ENCODE measurements at places on chromosomes 11 and 22.

DNA sequence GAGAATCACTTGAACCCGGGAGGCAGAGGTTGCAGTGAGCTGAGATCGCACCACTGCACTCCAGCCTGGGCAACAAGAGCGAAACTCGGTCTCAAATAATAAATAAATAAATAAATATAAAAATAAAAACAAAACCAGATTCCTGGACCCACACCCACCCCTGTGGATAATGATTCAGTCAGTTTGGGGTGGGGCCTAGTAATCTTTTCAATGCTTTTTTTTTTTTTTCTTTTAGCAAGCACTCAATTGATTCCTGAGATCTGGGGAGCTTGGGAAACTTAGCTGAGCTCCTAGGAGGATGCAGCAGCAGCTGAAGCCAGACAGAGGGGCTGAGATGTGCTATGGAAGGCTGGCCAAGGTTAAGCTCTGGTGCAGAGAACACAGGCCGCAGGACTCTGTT is 4.6 kb upstream of the PC start:
- DNase-seq = no peak

GRCh38 chr11:113313601-113314000 is 782 bp upstream of the TTC12 start:
- no peak for DNase-seq

DNA sequence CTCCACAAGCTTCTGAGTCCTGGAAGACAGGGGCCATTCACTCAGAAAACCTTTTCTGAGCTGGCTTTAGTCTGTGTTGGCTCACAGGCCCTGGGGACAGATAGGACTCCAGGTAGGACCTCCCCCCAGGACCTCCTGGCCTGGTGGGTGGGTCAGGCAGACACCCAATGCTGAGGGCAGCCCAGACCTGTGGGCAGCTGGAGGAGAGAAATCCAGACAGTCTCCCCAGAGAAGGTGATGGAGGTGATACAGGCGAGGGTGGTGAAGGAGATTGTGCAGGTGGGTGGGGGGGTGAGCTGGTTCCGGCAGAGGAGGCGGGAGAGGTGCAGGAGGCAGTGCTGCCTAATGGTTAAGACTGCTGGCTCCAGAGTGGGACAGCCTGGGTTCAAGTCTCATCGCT is 15.6 kb downstream of the LRRC32 start:
- no peak for DNase-seq

DNA sequence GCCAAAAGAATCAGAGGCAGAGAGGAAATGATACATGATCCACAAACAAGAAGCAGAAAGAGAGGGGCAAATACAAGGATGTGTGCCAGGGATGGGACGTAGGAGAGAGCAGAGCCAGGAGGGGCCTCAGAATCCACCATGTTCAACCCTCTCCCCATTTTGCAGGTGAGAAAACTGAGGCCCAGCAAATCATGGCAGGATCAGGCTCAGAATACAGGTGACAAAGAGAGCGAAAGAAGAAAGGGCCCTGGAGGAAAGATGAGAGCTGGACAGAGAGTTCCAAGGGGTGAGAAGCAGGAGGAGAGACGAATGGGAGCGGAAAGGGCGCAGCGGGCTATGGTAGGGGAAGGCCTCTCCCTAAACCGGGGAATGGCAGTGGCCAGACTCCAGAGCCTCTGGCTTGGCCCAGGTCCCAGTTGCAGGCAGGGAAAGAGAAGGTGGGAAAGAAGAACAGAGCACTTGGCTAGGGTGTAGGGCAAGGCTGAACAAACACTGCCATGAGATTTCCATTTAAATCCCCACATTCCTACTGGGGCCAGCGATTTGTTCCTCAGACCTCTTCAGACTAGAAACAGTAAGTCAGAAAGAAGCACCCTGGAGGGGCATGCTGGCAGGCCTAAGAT is 44.4 kb upstream of the TSKU start:
- DNase-seq = no peak

GRCh38 chr11:58006940-58007339 is 16.7 kb upstream of the OR9Q1 start:
- no peak for DNase-seq

DNA sequence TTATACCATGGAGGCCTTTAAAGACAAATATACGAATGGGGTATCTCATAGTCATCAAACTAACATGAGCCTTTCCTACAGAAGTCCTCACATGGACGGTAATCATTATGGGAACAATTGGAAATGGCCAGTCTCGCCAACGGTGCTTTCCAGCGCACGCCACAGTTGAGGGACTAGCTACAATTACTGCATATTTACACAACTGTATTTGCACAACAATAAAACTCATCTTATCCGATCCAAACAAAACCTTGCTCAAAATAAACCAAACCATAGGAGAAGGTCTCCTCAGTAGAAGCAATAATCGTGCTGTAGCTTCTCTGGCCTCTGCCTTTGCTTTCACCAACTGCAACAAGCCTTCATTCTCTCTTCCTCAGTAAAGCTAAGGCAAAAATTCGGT is 5.9 kb downstream of the CADM1 start:
- no peak for DNase-seq

DNA sequence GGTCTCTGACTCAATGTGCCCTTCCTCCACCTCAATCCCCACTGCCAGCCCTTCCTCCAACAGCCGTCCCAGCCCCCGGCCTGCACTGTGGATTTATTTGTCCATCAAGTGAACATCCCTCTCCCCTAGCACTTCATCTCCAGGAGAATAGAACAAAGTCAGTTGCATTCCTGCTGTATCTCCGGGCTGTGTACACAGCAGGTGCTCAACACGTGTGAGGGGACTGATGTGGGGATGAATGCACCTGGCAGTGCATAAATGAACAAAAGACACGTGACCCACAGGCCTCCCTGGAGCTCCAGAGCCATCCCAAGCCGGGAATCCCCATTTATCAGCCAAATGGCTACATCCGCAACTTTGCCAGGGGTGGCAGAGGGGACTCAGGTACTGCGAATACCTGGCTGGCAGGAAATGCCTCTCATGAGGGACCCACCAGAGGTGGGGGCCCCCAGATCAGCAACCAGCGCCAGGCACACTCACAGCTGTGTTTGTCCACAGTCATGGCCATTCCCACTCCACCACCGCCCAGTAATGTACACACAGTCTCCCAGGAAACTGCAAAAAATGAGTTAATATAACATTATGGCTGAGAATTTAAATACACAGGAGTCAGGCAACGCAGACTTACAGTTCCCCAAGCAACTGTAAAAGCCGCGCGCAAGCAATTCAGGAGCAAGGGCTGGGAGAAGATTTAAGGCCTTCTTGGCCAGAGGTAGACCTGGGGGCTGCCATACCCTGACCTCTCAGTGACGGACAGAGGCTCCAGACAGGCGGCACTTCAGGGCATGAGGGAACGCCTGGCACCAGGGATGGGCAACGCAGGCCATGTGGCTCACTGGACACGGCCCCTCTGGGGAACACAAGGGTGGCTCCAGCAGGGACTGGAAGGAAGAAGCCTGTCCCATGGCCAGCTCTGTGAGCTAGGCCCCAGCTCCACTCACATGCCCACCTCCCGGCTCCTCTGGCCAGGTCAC is 50.3 kb upstream of the TCF20 start:
- DNase-seq = no peak

- DNase-seq = peak; percentile 87
Observed at GRCh38 chr22:42649246-42650099, at the start of gene CYB5R3. CYB5R3 (minus strand) TSS chr22:42649392; CDS start chr22:42649315, 77 bp downstream.

DNA sequence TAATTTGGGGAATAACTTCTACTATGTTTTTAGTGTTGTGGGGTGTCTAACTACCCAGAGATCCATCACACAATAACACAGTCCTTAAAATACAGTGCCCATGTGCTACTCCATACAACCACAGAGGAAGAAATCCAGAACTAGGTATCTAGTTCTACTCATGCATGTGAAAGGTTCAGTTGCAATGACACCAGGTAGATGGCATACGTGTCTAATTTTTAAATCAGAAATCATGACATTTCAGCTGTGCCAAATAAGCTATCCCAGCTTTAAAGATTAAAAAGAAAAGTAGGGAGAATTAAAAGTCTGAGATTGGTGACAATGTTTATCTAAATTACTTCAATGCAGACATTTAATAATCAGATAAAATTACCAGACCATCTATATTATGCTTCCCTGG is 122.2 kb downstream of the CD44 start:
- DNase-seq = no peak

- DNase-seq = no peak
Observed at GRCh38 chr22:23414727-23415489, 165.2 kb downstream of the IGLL1 start.

GRCh38 chr11:33475993-33476392 is 218.8 kb downstream of the HIPK3 start:
- DNase-seq = peak; percentile 11

DNA sequence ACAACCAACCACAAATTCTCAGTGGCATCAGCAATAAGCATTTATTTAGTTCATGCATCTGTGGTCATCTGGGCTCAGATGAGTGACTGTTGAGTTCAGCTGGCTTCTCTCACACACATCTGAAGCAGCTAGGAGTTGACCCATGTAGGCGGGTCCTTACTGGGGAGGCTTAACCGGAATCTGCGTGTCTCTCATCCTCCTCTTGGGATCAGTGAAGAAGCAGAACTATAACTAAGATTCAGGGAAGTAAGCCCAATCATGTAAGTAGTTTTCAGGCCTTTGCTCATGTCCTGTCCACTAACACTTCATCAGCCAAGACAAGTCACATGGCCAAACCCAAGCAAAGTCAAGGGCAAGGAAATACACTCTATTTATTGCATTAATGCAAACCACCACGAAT is 236.2 kb downstream of the C11orf87 start:
- no peak for DNase-seq

- no peak for DNase-seq
Observed at GRCh38 chr11:32210556-32210955, 119.7 kb downstream of the RCN1 start.

DNA sequence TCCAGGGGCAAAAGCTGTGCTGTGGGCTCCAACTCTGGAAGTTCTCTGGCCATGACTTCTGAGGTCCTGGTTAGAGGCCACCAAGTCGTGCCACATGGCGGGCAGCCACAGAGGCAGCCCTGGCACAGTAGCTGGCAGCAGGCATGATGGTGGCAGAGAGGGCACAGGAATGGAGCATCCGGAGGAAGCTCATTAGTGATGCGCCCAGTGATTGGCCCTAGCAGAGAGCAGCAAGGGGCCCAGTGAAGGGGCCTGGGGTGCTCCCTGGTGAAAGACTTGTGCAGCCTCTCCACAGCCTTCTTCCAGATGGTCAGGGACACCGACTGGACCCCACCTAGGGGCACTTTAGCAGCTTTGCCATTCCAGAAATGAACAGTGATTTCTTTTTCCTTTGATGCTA is 7.0 kb downstream of the C11orf16 start:
- no peak for DNase-seq

DNA sequence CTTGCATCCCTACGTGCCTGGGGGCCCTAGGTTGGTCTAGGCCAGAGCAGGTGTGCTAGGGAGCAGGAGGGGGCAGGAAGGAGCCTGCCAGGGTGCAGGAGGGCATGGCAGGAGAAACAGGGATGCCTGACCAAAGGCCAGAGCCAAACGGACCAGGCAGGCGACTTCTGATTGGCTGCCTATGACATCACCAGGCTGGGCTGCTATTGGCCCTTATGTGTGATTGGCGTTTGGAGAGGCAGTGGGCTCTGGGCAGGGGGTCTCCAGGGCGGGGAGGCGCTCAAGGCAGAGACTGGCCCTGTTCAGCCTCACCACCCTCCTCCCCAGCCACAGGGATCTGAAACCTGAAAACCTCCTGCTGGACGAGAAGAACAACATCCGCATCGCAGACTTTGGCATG is 44.4 kb downstream of the MOB2 start:
- no peak for DNase-seq
